Stromal cell of bone marrow (primary cell): ENCODE measurements at places on chromosomes 13 and 19.

DNA sequence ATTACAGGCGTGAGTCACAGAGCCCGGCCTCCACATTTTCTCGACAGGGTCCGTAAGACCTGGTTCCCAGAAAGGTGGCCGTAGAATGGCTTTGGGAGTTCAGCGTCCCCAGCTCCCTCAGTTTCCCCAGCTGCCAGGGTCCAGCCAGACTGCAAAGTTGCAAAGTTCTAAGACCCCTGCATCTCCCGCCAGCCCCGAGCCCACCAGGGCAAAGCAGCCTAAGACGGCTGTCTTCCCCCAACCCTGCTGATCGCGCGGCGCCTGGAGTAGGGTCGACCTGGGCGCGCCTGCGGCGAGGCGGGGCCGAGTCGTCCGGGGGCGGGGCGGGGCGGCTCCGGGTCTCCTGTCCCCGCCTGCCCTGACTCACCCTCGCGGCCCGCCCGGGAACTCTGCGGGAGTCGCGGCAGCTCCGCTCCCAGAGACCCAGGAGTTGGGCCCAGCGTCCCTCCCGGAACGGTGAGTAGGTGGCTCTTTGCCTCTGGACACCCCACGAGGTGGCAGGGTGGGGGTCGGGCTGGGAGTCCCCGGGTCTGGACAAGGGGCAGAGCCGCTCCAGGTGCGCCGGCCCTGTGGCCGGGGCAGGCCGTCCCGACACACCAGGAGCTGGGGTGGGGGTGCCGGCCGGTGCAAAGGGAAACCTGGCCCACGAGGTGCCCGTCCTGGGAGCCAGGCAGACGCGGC lies at the start of gene LRRC8E:
LRRC8E (plus strand) TSS at position 366 of the 681 bp plus-strand sequence. CDS start 7,094 bp downstream, outside the sequence.
- peak; percentile 52 for DNase-seq

- no peak for DNase-seq
These were observed 1714.3 kb upstream of the PCDH20 start for GRCh38 chr13:63129995-63130394.

GRCh38 chr19:17108453-17108784 lies 32.8 kb downstream of the MYO9B start:
- DNase-seq, result no peak

DNA sequence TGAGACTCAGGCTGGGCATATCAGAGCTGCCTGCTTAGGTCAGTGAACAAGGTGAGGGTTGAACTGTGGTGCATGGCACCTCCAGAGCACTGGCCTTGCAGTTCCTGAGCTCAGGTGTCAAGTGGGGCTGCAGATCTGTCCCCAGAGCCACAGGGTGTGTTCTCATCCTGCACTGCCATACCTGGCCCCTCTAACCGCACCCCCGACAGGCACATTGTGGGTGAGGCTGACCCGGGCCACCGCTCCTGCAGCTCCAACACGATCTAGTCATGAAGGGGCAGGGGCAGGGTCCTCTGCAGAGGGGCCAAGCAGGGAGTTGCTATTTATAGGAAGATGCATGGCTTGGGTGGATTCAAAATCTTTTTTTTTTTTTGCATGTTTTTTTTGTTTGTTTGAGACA lies 16.7 kb upstream of the CRTC1 start:
- no peak for DNase-seq

DNA sequence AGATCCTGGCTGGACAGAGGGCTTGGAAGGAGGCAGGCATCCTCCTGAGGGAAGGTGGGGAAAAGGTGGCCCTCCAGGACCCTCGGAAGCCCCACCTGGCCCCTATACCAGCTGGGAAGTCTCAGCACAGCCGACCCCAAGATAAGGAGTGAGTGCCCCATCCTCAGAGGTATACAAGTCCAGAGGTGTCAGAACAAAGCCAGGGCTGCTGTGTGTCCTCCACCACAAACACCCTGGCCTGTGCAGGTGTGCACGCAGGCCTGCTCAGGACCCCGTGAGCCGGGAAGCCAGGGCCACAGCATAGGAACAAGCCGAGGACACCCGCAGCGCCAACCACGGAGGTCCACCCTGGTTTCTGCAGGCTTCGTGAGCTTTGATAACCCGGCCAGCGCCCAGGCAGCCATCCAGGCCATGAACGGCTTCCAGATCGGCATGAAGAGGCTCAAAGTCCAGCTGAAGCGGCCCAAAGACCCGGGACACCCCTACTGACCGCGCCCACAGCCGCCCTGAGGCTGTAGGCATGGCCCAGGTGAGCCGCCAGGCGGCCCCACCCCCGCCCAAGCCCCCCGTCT lies 68.6 kb downstream of the CELF5 start:
- DNase-seq, result no peak

DNA sequence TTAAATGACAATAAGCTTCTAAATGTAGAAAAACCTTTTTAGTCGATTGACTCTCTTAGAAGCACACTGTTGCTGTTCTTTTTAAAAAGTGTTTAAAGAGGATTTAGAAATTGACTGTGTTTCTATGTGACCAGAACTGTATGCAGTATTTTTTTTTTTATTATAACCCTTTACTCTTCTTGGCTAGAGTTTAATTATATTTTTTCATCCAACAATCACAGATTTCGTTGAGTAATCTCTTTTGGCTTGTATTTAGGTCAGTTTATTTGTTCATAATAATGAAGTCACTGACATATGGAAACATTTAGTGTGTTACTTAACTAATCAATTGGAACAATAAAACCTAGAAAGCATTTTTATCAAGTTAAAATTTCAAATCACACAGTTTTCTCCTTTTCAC lies 19.9 kb downstream of the CSNK1A1L start:
- DNase-seq, result no peak

DNA sequence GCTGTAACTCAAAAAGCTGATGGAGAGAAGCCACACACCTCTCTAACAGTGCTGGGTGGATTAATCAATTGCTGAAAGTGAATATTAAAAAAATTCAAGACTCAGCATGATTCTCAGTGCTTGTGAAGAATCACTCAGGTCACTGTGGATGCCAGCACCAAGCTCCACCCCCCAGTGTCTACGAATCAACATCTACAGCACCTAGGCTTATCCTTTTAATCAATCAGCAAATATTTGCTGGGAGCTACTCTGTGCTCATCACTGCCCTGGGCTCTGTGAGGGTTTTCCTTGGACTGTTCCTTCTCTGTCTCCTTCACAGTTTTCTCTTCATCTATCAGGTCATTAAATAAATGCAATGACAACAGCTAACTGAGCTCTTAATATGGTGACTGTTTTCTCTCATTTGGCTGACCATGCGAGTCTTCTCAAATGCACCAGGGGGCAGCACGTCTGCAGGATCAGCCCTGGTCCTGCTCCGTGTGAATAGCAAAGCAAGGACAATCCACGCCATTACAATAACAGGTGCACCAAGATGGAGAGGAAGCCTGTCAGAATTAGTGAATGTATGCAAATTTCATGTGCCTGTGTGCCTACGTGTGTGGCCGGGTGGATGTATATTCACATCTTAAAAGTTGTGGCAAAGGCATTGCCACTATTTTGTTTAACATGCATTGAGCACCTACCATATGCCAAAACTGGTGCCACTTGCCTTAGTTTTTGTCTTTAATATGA lies 14.6 kb upstream of the C13orf42 start:
- peak; percentile 31 for DNase-seq

GRCh38 chr13:45511310-45512097 lies 46.8 kb downstream of the COG3 start:
- peak; percentile 57 for DNase-seq

DNA sequence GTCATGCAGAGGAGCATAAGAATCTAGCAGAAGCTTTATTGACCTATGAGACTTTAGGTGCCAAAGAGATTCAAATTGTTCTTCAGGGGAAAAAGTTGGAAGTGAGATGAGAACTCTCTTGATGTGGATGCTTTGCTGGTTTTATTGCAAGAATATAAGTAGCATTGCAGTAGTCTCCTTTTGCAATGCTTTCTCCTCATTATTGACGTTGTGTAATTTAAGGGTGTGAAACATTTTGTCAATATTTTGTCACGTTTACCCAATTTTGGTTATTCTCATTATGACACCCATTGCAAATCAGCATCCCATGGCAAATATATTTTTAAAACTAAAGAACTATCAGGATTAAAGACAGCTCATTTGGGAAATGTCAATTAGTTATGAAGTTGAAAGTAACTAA lies 11.9 kb upstream of the LILRB5 start:
- DNase-seq, result no peak

- DNase-seq, result no peak
These were observed 15.3 kb downstream of the GJA3 start for GRCh38 chr13:20145521-20145920.

DNA sequence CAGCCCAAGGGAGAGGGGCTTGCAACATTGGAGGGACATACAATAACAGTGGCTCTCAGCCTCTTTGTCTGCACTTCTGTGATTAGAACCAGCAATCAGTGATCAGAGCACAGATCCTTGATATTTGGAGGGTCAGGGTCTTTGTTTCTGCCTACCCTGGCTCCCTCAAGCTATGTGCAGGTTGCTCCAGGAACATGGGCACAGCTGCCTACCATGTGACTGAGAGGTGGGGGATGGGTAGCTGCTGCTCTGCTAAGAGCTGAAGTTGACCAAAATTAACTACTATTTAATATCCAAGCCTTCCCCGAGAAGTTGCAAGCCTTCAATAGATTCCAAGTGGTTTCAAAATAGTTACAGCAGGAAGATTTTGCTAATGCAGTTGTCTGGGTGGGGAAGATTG lies 202.6 kb downstream of the ZIC5 start:
- no peak for DNase-seq

DNA sequence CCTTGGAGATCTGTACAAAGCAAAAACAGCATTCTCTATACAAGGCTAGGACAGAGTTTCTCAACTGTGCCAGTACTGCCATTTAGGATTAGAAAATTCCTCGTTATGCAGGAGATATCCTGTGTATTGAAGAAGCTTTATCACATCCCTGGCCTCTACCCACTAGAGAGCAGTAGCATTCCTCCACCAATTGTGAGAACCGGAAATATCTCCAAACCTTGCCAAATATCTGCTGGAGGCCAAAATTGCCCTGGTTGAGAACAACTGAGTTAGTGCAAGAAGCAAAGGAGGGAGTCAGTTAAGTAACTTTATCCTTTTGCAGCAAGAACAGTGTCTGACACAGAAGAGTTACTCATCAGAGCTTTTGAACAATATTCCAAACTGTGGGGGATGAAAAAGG lies 16.2 kb upstream of the FREM2 start:
- DNase-seq, result no peak

DNA sequence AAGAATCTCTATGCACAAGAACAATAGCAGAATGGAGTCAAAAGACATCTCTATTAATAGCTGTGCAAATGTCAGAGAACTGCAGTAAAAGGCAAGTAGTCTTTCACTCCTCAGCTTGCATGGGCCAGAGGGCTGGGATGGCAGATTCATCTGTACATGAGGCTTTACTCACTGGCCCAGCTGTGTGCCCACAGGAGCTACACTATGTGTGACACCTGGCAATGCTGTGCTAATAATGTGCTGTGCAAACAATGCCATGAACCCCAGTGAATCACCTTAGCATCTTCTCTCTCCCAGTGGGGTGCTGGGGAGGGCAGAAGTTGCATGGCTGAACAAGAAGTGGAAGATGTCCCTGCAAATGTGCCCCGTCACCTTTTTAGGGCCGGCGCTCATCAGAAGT lies 73.1 kb downstream of the KL start:
- no peak for DNase-seq

DNA sequence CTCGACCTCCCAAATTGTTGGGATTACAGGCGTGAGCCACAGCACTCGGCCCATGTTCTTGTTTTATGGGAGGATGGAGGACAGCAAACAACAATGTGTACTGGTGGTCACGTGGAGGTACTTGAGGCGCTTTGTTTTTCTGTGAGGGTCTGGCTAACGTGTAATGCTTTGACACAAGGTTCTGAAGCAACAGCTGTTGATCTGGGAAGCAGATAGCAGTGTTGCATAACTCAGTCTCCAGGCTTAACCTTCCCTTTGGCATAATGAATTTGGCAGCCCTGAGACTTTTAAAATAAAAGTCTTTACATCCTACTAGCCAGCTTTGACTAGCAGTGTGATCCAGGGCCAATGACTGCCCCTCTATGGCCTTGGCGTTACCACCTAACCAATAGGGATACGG lies 6.9 kb upstream of the ZNF580 start:
- DNase-seq, result no peak

GRCh38 chr19:12665671-12666264 lies 774 bp downstream of the MAN2B1 start:
- no peak for DNase-seq

GRCh38 chr19:57934820-57935665 lies at the start of gene ZNF418:
Gene ZNF418 (minus strand): TSS chr19:57935402. CDS start chr19:57933822, 1,580 bp downstream.
- peak; percentile 82 for DNase-seq

DNA sequence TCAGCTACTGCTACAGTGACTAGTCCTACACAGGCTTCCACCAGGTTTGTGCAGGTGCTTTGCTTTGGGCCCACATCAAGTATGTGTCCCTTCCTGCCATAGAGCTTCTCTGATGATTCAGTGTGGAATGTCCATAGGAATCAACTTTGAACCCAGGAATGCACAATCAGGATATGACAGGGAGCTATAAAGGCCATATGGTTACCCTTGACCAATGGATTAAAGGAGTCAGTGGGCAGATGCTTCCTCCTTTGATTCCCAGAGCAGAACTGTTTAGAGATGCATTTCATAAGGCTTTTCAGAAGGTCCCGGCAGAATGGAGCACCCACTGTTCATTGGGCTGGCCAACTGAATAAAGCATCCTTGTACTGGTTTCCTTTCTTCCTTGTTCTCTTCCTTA lies 145.2 kb upstream of the WASF3 start:
- DNase-seq, result no peak

DNA sequence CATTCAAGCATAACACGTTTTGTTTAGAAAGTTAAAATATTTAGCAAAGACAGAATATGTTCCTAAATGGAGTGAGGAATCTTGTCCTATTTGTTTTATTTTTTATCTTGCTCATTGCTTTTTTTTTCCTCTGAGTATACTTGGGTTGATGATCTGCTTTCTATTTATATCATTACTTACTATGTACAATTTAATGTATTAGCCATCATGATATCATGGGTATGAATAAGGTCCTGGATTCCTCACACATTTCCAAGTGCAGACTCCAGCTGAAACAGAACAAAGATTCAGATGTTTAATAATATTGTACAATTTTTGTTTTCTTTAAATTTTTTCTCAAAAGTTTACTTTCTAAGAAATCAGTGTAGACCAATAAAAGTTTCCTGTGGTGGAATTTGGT lies 388.2 kb downstream of the GPC6 start:
- no peak for DNase-seq

DNA sequence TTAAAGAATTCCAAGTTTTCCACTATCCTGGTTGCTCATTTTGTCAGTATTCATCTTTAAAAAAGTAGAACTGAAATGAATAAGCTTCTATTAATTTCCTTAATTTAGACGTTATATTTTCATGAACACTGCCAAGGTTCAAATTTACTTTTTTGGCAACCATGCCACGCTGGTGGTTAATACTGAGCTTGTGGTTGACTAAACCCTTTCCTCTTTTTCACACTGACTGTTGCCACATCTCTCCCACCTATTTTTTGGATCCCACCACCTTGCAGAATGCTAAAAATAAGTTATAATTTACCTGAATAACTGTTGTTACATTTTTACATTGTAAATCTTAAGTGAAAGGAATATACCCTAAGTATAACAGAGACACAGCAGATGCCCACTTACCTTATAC lies 45.0 kb downstream of the FLT3 start:
- no peak for DNase-seq
